Activated CD4-positive, alpha-beta T cell treated with anti-CD3 and anti-CD28 coated beads for 48 hours (primary cell): ENCODE measurements at places on chromosomes 4 and X.

DNA sequence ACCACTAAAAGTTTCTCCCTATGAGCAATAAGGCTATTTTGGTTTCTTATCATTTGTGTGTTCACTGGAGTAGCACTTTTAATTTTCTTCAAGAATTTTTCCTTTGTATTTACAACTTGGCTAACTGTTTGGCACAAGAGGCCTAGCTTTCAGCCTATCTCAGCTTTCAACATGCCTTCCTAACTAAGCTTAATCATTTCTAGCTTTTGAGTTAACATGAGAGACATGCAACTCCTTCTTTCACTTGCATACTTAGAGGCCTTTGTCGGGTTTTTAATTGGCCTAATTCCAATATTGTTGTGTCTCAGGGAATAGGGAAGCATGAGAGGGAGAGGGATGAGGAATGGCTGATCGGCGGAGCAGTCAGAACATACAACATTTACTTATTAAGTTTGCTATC is 349.8 kb downstream of the OPHN1 start:
- no peak for DNase-seq

GRCh38 chrX:151009582-151009981 is 26.4 kb downstream of the HMGB3 start:
- no peak for DNase-seq

- peak; percentile 31 for DNase-seq
These were observed 824.0 kb downstream of the STIM2 start for GRCh38 chr4:27684610-27685011.

- DNase-seq = no peak
These were observed 12.7 kb upstream of the MCUB start for GRCh38 chr4:109547394-109547793.

GRCh38 chrX:41708486-41708885 is 15.5 kb upstream of the GPR82 start:
- no peak for DNase-seq

- DNase-seq = no peak
These were observed 409.8 kb upstream of the GALNT7 start for GRCh38 chr4:172758586-172759340.

- no peak for DNase-seq
These were observed 114.9 kb upstream of the GPRIN3 start for GRCh38 chr4:89422441-89422990.

DNA sequence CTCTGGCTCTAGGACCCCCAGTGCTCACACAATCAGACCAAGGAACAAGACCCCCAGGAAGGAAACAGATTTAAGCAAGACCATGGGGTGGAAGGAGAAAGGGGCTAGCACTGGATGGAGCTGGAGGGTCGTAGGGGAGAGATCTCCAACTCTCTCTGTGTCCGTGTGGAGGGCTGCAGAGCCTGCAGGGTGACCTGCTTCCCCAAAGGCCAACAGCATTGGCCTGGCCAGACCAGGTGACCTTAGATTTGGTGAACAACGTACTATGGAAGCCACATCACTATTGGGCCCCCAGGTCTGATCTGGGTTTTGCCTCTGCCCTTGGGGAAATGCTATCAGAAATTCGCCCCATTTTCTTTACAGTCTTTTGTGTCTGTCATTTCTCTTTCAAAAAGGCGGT is 26.0 kb downstream of the NLGN3 start:
- no peak for DNase-seq

DNA sequence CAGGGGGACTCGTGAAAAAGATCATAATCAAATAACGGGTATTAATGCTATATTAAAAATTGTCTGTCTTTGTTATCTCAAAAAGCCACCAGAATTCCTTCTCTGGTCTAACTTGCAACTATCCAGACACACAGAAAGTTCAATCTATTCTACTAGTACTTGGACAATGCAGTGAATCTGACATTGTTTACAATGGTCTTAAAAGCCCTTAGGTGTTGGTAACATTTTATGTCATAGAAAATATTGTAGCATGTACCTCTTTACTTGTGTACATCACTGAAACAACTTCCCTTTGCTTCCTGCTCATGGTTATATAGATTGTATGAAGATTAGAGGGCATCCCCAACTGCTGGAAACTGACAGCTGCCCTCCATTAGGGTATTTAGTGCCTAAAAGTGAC is 71.1 kb upstream of the PPP3CA start:
- DNase-seq = no peak

DNA sequence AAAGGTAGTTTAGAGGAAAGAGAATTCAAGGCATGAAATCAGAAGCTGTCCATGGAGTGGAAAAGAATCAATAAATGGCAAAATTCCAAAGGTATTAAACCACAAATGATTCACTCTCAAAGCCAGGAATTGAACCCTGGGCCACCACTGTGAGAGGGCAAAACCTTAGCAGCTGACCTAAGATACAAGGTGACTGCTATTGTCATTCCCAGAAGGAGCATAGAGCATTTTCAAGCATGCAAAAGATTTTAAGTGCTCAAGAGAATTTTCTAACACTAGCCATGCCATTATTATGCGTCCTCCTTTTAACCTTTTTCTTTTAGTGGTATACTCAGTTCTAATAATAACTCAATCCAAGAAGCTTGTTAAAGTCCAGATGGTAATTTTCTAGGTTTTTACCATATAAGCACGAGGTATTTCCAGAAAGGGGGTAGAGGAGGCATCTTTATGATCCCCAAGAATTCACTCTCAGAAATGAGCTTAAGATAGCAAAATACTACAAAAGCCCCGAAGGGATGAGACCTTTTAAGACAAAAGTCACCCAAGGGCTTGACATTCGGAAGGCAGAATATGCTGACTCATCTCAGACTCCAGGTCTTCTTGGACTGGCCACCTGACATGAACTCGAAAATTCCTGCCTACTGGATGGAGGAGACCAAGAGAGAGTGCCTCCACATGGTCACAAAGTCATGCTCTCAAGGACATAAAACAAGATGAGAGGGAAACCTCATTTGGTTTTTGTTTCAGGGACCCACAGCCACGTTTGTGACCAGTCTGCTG is 13.8 kb upstream of the PAGE5 start:
- no peak for DNase-seq

- DNase-seq = peak; percentile 3
These were observed 17.6 kb upstream of the KIAA1210 start for GRCh38 chrX:119145241-119145653.

- no peak for DNase-seq
These were observed 240.3 kb upstream of the GPC4 start for GRCh38 chrX:133655275-133656265.

DNA sequence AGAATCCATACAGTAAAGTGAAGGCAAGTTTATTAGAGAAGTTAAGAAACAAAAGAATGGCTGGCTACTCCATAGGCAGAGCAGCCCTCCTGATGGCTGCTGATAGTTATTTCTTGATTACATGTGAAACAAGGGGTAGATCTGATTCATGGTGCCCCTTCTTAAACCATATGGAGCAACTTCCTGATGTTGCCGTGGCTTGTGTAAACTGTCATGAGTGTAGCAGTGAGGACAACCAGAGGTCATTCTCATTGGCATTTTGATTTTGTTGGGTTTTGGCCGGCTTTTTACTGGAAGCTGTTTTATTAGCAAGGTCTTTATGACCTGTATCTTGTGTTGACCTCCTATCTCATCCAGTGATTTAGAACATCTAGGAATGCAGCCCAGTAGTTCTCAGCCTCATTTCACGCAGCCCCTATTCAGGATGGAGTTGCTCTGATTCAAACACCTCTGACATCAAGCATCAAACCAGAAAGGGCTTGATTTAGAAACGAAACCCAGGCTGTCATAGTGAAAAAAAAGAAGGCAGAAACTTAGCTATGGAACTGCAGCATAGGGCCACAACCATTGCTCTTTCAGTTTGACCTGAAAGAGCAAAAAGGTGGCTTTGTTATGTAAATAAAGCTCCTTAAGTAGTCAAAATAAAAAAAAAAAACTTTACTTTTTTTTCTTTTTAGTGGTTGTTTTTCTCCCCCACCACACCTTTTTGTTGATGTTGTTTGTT is 37.8 kb downstream of the SPCS3 start:
- DNase-seq = no peak

DNA sequence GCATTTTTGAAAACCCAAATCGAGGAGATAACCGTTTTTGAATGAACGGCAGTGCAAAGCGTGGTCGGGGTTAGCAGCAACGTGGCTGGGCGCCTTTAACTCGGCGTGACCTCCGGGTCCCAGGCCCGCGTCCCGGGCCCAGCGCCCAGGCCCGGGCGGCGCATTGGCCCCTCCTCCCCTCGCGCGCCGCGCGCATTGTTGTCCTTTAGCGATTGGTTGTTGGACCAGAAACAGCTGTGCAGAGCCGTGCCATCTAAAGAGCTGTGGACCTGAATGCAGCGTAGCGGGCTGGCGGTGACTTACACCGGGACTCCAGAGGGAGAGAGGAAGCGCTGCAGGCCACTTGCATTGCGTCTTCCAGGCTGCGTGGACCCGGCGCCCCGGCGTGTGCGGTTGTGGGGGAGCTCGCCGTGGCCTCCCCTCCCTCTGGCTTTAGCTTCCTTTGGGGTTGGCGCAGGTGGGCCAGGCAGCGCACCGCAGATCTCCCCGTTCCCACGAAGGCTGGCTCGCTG is at the start of gene STOX2:
Gene STOX2, plus strand, starts transcription at position 227 of the 512 bp plus-strand sequence. CDS start 1,484 bp downstream, outside the sequence.
- peak; percentile 46 for DNase-seq

- no peak for DNase-seq
These were observed 64.6 kb downstream of the CRLF2 start for GRCh38 chrX:1147611-1148515.

GRCh38 chr4:12439633-12440305 is 1011.1 kb upstream of the HS3ST1 start:
- no peak for DNase-seq

- peak; percentile 6 for DNase-seq
These were observed 105.8 kb upstream of the CBR4 start for GRCh38 chr4:169115897-169116254.

DNA sequence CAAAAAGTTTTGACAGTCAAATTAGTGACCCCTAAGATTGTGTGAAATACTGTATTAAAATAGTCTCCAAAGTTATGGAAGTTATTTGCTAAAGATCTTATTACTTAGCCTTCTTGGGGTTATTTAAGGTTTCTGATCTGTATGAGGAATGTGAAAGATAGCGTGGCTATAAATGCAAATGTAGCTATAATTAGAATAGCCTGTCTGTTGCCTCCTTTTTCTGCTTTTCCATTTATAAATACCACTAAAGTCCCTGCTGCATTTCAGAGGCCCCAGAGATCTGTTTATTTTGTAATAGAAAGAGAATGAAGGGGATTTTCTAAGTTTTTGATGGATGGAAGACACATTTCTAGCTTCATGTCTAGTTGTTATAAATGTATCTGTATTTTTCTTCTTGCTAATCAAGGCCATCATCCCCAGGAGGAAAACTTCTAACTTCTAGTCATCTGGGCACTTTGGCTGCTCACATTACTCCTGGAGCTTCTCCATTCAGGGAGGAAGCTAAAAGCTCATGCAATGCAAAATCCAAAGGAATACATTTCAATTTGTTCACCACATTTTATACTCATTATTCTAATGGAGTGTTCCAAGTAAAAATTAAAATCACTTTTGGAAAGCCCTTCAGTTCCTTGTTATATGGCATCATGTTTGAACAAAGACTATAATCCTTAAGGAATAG is 73.9 kb downstream of the INTS12 start:
- DNase-seq = no peak

GRCh38 chr4:145436114-145436513 is 45.5 kb upstream of the SMAD1 start:
- DNase-seq = no peak

- no peak for DNase-seq
These were observed 89.7 kb downstream of the LRP2BP start for GRCh38 chr4:185305979-185306442.

- DNase-seq = no peak
These were observed 1.3 kb upstream of the MGAT4D start for GRCh38 chr4:140499391-140499790.

DNA sequence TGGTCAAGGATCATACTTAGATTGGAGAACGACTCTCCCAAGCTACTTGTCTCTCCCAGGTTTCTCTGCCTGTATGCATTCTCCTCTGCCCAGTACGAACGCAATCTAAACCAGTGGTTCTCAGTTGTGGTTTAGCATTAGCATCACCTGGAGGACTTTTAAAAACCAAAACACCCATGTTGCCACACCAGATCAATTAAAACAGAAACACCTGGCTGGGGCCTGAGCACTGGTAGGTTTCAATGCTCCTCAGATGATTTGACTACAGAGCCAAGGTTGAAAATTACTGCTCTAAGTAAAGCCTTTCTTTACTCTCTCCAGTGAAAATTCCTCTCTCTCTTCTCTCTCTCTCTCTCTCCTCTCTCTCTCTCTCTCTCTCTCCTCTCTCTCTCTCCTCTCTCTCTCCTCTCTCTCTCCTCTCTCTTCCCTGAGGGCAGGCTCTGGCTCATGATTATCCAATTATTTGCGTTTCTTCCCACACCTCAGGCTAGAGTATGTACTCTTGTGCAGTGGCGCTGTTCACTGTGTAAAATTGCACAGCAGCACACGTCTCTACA is 153.7 kb upstream of the FGF13 start:
- no peak for DNase-seq

DNA sequence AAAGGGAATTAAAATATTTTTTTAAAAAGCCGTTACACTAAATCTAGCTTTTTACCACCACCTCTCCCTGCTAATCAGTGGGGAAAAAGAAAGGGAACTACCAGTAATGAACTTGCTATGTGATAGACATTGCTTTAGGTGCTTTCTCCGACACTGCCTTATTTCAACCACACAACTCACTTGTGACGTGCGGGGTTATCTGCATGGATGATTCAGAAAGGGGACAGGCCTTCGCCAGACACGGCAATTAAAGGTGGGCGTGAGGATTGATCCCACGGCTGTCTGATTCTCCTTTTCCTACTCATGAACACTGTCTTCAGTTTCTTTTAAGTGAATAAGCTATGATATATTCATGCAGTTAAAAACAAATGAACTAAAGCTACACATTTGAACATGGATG is 882 bp upstream of the CXCR3 start:
- peak; percentile 79 for DNase-seq

- no peak for DNase-seq
These were observed 254.6 kb downstream of the CHIC1 start for GRCh38 chrX:73817393-73818199.

DNA sequence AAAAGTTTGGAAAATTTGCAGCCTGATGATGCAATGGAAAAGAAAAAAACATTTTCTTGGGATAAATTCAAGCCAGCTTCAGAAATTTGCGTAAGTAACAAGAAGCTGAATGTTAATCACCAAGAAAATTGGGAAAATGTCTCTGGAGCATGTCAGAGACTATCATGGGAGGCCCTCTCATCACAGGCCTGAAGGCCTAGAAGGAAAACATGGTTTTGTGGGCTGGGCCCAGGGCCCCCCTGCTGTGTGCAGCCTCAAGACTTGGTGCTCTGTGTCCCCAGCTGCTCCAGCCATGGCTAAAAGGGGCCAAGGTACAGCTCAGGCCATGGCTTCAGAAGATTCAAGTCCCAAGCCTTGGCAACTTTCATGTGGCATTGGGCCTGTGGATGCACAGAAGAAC is 1049.8 kb upstream of the GRIA3 start:
- no peak for DNase-seq

GRCh38 chrX:115689931-115690330 is 129.0 kb downstream of the PLS3 start:
- DNase-seq = no peak

DNA sequence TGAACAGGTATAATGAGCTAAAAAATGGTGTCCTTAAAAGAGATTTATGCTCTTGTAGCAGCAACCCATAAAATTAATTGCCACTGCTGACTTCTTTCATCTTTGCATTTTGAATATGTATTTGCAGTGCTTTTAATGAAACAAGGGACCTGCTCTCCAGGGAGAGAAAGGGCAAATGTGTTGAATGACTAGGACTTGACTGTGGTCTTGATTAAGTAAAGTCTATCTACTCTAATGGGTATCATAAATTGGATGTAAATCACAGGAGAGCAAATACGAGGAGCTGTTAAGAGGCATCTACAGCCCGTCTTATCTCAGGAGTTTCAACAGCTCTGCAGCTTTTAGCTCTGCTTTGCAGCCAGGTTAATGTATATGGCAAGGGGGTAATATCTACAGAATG is 216.4 kb downstream of the PALLD start:
- DNase-seq = no peak

- DNase-seq = no peak
These were observed 185.8 kb downstream of the SHOX start for GRCh38 chrX:816411-816810.
